Muscle of arm (tissue), 14 donors: ENCODE measurements at places on chromosomes 6 and 20.

DNA sequence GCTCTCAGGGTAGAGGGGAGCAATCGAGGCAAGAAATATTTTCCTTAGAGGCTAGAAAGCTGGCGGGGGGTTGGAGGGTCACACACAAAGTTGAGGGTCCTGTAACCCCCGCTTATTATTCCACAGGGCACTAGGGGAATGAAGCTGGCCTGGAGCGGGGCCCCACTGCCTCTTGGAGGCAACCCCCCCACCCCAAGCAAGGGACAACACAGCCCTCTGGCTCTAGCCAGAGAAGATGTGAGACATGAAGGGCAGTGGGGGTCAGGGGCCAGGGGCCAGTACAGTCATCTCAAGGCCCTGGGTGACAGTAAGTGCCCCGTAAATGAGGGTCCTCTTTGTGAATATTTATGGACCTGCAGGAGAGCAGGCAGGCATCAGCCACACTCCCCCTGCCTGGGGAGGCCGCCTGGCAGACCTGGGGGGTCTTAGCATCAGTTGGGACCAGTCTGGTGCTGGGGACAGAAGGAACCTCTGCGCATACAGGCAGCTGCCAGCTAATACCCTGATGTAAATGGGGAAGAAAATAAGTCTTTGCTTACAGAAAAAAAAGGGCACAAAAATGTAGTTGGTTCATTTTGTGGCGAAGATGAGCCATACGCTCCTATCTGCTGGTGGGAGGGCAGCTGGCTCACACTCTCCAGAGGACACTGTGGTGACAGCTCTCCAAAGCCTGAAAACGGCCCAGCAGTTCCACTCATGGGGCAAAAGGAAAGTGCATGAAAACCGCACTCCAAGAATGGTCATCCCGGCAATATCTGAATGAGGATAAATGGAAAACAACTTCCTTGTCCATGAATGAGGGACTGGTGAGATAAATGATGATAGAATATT, 21.9 kb downstream of the SPATA2 start:
- DNase-seq = no peak

DNA sequence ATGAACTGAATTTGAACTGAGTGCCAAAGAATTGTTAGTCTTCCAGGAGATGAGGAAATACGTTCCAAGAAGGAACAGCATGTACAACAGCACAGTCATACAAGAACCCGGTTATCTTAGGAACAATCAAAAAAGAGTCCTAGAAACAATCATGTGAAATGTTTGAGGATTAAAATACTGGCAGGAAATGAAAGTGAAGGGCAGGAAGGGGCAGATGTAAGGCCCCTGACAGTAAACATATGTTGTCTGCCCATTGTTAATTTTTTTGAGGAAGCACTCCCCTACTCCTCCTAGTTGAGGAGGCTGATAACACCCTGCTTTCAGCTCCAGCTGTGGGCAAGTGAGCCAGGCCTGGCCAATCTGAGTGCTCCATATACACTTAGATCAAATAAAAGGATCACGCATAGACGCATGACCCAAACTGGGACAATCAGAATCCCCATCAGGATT, 220.9 kb downstream of the HACE1 start:
- DNase-seq = no peak

DNA sequence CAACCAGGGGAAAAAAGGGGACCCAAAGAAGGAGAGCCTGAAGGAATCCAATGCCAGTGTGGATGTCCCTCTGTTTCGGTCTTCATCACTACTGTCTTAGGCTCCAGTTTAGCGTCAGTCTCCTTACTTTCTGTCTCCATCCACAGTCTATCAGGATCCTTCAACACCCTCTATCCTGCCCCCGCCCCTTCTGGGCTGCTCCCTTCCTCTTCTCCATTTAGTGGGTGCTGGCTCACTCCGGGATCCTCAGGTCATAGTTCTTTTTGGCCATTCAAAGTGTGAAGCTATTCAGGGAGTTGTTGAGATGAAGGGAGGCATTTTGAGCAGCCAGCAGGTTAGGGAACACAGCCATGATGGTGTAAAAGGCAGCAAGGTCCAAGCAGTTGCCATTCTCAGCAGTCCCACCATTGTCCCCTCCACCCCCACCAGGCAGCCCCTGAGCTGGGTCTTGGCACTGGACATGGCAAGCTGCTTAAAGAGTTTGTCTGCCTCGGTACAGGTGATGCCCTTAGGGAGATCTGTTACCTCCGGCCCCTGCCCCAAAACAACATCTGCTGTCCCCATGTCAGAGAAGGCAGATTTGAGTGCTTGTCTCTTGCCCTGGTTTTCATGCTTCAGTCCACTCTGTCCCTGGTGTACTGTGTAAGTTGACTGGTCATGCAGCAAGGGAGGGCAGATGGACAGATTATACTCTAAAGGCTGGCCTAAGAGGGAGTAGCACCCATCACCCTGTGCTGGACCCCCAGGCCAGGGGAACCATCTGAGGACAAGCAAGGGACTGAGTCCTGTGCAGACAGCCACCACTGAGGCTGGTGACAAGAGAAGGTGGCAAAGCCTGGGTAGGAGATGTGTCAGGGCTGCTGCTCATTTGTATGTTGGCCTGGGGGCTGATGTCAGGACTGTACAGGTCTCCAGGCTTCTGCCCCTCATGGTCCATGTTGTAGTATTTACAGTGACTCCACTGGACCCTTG, 842.0 kb downstream of the HACE1 start:
- DNase-seq = no peak

GRCh38 chr20:50065325-50065615, 47.7 kb downstream of the UBE2V1 start:
- no peak for DNase-seq

DNA sequence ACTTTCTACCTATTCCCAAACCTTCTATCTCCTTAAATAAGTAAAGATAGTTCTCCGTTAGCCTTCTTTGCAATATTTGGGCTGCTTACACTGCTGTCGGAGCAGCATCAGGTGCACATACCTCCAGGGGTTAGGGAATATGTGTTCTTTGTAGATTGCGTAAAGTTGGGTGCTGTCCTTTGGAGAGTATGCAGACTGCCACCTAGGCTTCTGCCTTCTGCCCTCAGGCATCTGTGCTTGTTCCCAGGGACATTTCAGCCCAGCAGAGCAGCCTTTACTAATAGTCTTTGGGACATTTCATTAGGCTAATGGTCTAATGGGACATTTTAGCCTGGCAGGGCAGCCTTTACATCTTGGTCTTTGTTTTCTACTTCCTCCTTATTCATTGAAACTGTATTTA, 260.6 kb downstream of the TPBG start:
- no peak for DNase-seq

GRCh38 chr6:157466342-157466648, 85.3 kb downstream of the ZDHHC14 start:
- DNase-seq = no peak

- no peak for DNase-seq
Observed at GRCh38 chr20:34493646-34494045, 22.6 kb upstream of the DYNLRB1 start.

DNA sequence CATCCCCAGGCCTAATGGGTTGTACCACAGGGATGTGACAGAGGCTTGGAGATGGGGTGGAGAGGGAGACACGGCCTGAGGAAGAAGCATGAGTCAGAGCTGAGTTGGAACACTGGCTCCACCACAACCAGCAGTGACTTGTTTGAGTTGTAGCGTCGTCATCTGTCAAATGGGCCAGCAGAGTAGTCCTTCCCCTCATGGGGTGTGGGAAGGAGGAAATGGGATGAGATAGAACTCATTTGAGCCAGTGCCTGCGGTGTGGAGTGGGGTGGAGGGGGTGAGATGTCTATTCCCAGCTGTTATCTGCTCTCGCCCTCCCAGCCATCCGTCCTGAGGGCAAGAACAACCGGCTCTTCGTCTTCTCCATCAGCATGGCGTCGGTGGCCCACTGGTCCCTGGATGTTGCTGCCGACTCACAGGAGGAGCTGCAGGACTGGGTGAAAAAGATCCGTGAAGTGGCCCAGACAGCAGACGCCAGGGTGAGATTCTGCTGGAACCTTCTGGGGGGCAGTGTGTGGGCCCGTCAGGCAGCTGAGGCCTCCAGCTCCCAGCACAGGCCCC, 32.5 kb downstream of the PLCG1 start:
- no peak for DNase-seq

DNA sequence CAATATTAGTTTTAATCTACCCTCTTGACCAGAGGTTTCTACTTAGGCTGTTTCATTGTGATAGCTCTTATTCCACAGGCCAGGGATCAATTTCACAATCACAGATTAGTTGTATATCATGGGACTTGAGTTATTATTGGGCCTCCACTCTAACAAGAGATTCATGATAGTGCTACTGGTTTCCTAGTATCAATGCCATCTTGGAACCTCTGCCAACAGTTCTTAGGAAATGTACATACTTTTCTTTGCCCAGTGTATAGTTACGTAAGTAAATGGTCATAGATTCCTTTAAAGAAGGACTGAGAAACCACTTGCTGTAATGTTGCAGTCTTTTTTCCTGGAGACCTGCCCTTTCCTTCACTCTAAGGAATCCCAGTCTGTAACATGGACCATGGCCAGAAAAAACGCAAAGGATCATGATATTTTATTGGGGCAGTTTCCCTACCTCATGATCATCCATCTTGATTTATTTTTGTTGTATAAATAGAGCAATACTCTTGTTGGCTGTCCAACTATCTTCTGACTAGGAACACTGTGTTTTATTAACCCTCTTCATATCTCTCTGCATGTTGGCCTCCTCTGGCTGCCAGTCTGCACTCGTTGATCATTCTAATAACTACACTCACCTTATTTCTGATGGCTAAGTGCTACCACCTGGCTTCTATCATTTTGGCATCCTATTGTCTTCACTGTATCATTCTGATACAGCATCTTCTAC, 38.0 kb upstream of the VGLL2 start:
- DNase-seq = no peak

GRCh38 chr6:89887452-89888137, 6.7 kb upstream of the GJA10 start:
- DNase-seq = no peak

DNA sequence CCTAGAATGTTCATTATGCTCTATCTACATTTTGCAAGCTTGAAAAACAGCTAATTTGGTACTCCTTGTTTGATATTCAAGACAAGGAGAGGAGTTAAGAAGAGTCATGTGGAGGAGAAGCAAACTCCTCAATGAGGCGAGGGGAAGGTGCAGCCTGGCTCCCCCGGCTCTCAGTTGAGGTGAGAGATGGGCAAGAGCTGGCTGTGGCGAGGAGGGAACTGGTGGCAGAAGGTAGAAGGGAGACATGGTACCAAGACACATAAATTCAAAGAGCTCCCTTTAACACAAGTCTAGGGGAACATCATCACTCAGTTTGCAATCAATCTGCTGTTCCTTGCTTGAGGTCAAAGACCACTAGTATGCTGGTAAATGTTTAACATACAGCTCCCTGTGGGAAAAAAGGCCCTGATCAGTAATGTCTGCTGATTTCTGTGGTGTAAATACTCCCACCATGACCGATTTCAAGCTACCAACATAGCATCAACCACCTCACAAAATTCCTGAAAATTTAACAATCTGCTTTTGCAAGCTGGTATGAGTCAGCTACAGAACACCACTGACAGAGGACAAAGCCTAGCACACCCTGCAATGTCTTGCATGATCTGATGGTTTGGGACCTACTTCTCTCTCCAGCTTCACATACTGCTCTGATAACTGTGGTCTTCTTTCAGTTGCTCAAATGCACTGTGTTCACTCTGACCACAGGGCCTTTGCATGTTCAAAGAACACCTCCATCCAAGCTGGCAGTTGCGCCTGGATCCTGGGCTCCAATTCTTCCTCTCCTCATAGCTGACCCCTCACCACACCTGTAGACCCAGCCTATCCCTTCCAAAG, 516.3 kb upstream of the CHD6 start:
- no peak for DNase-seq

DNA sequence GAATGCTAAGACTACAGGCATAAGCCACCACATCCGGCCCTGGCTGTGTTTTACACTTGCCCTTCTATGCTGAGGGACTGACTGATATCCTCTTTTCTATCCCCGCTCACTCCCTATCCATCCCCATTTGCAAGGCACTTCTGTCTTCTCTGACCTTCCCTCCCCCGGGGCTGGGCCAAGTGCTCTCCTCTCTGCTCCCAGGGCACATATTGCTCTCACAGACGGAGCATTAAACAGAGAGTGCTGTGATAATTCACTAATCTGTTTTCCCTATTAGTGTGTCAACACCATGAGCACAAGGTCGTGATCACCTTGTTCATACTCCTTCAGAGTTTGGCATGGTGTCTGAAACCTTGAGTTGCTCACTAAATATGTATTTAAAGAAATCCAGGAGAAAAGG, 9.0 kb upstream of the SLC2A12 start:
- DNase-seq = no peak

DNA sequence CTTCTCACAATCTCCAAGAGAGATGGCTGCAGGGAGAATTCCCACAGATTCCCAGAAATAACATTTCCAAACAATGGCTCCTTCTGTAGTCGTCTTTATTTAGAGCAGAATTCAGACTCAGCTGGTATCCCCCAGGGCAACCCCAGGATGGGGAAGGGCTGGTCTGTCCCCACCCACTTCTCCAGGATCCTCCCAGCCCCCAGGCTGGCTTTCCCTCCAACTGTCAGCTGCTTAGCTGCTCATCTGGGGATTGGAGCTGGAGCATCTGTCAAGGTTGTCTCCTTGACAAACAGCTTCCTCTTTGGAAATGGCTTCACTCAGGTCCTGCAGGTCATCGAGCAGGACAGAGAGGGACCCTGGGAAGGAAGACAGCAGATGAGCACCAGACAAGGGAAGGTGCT, 3.5 kb upstream of the PSORS1C2 start:
- peak; percentile 29 for DNase-seq

DNA sequence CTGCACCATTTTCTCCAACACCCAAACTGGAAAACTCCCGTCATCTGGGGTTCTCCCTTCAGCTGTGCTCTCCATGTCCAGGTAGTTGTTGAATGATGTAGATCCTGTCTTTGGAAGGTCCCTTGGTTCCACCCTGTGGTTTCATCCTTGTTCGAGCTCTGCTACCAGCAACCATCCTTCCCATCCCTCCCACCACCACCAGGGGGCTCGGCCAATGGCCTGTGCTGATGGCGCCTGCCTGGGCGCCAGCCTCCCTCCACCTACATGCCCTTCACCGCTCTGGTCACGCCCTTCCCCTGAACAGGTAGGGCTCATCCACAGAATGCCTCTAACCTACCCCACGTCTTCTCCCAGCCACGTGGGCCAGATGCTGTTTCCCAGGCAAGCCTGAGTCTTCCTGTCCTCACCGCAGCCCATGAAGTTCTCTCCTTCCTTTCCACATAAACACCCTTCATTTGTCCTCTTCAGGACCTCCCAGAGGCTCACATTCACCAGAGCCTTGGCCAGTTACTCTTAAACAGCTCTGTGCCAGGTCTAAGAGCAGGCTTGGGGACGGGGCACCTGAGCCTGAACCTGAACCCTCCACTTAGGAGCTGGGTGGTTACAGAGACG, 75.1 kb upstream of the DUSP22 start:
- DNase-seq = no peak

- DNase-seq = peak; percentile 17
Observed at GRCh38 chr6:131251590-131252199, 116.4 kb downstream of the AKAP7 start.
